ENCODE measurements at places on chromosomes 5 and 9. TPM values are rescaled to one million over a fixed set of nuclear protein-coding genes. Genes with fewer than 3 reads are reported as not detected.

Gene GABRA1
- not detected for polyA plus RNA-seq

Gene IL7R
- 1.0 TPM for polyA plus RNA-seq

Gene C9orf50
- polyA plus RNA-seq, result not detected

Gene PIP5K1B
- polyA plus RNA-seq, result 0.24 TPM

Gene WWC1
- 23.3 TPM for polyA plus RNA-seq

Gene SPIN1
- 9.0 TPM for polyA plus RNA-seq

Data from liver (tissue), 10 donors.